ENCODE measurements at places on chromosomes 7 and 10. TPM values are rescaled to one million over a fixed set of nuclear protein-coding genes. Genes with fewer than 3 reads are reported as not detected.

- no peaks in the 10 kb centered on the region for H3K4me1 ChIP-seq
- H3K36me3 ChIP-seq, result no peaks in the 10 kb centered on the region
- no peak for DNase-seq
- H3K27ac ChIP-seq, result no peak overlapping the region
These were observed 441.1 kb upstream of the SEMA3D start for GRCh38 chr7:85627791-85628586.

DNA sequence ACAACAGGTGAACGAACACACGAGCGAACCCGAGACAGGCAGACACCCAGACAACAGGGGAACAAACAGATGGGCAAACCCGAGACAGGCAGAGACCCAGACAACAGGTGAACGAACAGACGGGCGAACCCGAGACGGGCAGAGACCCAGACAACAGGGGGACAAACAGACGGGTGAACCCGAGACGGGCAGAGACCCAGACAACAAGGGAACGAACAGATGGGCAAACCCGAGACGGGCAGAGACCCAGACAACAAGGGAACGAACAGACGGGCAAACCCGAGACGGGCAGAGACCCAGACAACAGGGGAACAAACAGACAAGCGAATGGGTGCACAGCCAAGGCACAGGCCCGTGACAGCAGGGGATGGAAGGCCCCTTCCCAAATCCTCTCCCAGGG, 264.7 kb downstream of the ELFN1 start:
- H3K27me3 ChIP-seq, result no peaks in the 10 kb centered on the region
- H3K4me1 ChIP-seq, result no peaks in the 10 kb centered on the region
- H3K36me3 ChIP-seq, result no peaks in the 10 kb centered on the region
- DNase-seq, result no peak

DNA sequence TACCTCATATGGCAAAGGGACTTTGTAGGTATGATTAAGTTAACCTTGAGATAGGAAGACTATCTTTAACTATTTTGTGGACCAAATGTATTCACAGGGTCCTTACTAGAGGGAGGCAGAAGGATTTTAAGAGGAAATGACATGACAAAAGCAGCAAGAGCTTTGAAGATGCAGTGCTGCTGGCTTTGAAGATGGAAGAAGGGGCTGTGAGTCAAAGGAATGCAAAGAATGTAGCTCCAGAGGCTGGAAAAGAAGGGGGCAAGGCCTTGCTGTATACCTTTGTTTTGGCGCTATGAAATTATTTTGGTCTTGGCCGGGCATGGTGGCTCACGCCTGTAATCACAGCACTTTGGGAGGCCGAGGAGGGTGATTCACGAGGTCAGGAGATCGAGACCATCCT, 3.2 kb upstream of the NRBF2 start:
- no peaks in the 10 kb centered on the region for H3K36me3 ChIP-seq
- no peak overlapping the region for H3K27ac ChIP-seq
- no peaks in the 10 kb centered on the region for H3K27me3 ChIP-seq
- no peaks in the 10 kb centered on the region for H3K4me1 ChIP-seq

DNA sequence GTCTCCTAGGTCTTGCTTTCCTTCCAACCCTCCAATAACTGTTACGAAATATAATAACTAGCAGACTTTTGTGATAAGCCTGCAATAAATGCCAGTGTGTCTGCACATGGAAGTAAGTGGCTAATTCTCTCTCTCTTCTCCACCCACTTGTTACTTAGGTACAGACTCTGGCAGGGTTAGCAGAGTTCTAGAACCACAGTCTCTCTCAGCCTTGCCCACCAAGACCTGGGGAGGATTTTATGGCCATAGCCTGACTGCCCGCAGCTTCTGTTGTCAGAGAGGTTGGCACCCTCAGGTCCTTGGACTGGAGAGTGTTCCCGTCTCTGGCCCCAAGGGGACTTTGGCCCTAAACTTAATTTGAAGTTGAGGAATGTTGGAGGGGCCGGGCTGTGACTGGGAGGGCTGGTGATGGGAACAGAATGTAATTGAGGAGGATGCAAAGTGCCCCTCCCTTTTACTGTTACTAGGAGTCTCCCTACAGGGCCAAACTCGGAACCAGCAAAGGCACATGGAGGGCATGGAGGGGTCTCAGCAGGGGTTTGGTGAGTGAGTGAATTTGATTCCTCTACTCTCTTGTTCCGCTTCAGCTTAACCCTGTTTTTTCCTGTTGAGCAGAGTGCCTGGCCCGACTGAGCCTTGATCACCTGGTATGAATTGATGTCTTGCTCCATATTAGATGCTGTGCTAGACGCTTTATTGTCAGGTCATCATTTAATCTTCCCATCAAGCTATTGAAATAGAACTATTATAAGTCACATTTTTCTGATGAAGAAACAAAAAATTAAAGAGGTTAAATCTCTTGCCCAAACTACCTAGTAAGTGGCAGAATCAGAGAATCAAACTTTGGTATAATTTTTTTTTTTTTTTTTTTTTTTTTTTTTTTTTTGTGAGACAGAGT, 37.0 kb upstream of the LCOR start:
- H3K36me3 ChIP-seq, result no peaks in the 10 kb centered on the region
- H3K4me3 ChIP-seq, result no peak overlapping the region
- no peaks in the 10 kb centered on the region for H3K27me3 ChIP-seq
- no peaks in the 10 kb centered on the region for H3K4me1 ChIP-seq
- no peak overlapping the region for H3K27ac ChIP-seq

- DNase-seq, result peak; percentile 67
- peaks cover 2% of the 10 kb centered on the region for H3K27me3 ChIP-seq
- no peaks in the 10 kb centered on the region for H3K36me3 ChIP-seq
- H3K4me3 ChIP-seq, result no peak overlapping the region
These were observed 3.7 kb downstream of the AGR2 start for GRCh38 chr7:16801111-16801542.

- no peak for DNase-seq
- H3K27ac ChIP-seq, result no peak overlapping the region
- H3K36me3 ChIP-seq, result no peaks in the 10 kb centered on the region
- no peak overlapping the region for H3K4me3 ChIP-seq
These were observed 7.2 kb downstream of the TRPV6 start for GRCh38 chr7:142878315-142878714.

DNA sequence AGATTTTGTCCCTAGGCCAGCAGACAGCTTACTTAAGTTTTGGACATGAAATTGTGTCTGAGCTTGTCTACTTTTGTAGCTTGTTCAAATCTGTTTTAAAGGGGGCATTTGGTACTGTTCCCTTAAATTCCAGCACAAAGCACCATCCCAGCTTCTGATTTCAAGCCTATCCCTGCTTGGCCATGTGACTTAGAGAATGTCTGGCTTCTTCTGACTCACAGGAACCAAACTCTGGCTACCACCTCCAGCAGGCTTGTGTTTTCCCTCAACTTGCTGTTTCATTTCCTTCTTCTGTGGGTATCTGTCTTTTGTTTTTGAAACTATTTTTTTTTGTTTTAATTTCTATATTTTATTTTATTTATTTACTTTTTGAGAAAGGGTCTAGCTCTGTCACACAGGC, 97.9 kb upstream of the FZD8 start:
- H3K36me3 ChIP-seq, result no peaks in the 10 kb centered on the region
- no peaks in the 10 kb centered on the region for H3K27me3 ChIP-seq
- H3K4me3 ChIP-seq, result no peak overlapping the region

GRCh38 chr10:17880601-17881000, 71.1 kb upstream of the SLC39A12 start:
- no peak overlapping the region for H3K4me3 ChIP-seq
- DNase-seq, result no peak
- no peak overlapping the region for H3K27ac ChIP-seq
- no peaks in the 10 kb centered on the region for H3K4me1 ChIP-seq

GRCh38 chr10:22170582-22170981, 47.2 kb downstream of the EBLN1 start:
- no peak overlapping the region for H3K27ac ChIP-seq
- no peak overlapping the region for H3K4me3 ChIP-seq
- DNase-seq, result no peak
- no peaks in the 10 kb centered on the region for H3K27me3 ChIP-seq
- no peaks in the 10 kb centered on the region for H3K36me3 ChIP-seq

- H3K27ac ChIP-seq, result no peak overlapping the region
- H3K27me3 ChIP-seq, result no peaks in the 10 kb centered on the region
- H3K4me1 ChIP-seq, result peaks cover 16% of the 10 kb centered on the region
- no peaks in the 10 kb centered on the region for H3K36me3 ChIP-seq
These were observed 30.7 kb upstream of the HSPA12A start for GRCh38 chr10:116772909-116773705.

- no peaks in the 10 kb centered on the region for H3K27me3 ChIP-seq
- peaks cover 14% of the 10 kb centered on the region for H3K4me1 ChIP-seq
- H3K27ac ChIP-seq, result no peak overlapping the region
- H3K4me3 ChIP-seq, result no peak overlapping the region
- H3K36me3 ChIP-seq, result no peaks in the 10 kb centered on the region
- DNase-seq, result peak; percentile 67
These were observed 222.5 kb downstream of the AHR start for GRCh38 chr7:17520941-17521340.

DNA sequence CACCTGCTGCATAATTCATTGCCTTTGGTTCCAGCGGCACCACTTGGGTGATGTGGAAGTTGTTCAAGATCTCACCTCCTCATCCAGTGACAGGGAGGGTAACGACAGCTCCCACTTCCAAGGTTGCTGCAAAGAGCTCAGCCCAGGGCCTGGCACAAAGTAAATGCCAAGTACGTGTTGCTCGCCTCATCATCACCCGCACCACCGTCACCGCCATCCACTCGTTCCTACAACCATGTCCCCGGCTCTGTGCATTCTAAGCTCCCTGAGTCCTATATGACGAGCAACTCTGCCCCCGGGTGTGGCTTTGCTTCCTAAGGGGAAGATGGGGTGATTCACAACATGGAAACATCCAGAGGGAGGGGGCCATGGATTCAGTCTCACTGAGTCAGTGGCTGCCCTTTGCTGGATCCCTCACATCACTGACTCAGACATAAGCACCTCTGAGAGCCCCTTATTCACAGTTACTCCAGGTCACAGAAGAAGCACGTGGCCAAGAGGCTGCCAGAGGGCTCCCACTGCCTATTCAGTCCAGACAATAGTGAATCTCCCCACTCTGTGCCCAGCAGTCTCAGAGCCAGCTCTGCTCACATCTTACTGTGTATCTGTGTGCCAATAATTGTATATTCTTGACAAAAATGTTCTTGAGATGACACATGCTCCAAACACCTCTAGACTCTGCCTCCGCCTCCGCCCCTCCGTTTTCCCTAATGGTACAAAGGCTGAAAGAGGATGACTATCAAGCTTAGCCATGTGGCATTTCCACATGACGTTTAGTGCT, 159.1 kb downstream of the GFRA1 start:
- no peaks in the 10 kb centered on the region for H3K36me3 ChIP-seq
- DNase-seq, result peak; percentile 25
- H3K27ac ChIP-seq, result no peak overlapping the region
- H3K4me3 ChIP-seq, result no peak overlapping the region

DNA sequence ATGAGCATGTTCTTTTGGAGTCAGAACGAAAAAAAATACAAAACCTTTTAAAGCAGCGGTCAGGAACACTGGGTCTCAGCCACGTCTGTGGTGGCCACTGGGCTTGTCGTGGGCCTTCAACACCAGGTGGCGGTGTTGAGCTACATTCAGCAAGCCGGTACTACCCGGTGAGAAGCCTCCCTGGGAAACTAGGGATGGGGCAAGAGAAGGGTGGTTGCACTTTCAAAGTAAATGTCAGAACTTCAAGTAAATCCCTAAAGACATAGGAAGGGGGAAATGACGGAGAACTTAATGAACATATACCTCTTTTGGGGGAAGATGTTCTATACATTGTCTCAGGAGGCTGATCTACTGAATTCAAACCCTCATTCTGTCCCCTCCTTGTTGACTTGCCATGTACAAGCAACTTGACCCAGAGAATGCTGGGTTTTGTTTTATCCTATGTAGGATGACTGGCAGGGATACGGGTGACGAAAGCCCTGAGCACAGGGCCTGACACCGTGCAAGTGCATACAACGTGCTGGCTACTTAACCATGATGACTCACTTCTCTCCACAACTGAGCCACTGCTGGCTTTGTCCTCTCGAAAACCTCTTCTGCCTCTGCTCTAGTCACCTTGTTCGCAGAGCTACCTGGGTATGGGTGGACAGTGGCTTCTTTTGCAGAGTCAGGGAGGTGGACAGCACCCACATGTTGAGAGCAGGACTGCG, 49.0 kb upstream of the BAMBI start:
- H3K4me3 ChIP-seq, result no peak overlapping the region
- H3K27ac ChIP-seq, result no peak overlapping the region
- no peaks in the 10 kb centered on the region for H3K36me3 ChIP-seq
- H3K27me3 ChIP-seq, result no peaks in the 10 kb centered on the region
- H3K4me1 ChIP-seq, result peaks cover 5% of the 10 kb centered on the region

- H3K4me3 ChIP-seq, result no peak overlapping the region
- peaks cover 10% of the 10 kb centered on the region for H3K4me1 ChIP-seq
- H3K27me3 ChIP-seq, result no peaks in the 10 kb centered on the region
- DNase-seq, result no peak
- H3K36me3 ChIP-seq, result no peaks in the 10 kb centered on the region
- peak overlapping the region; percentile 66 for H3K27ac ChIP-seq
These were observed 115.9 kb downstream of the ADCY1 start for GRCh38 chr7:45689797-45690761.

- H3K27ac ChIP-seq, result no peak overlapping the region
- peaks cover 2% of the 10 kb centered on the region for H3K36me3 ChIP-seq
- H3K27me3 ChIP-seq, result no peaks in the 10 kb centered on the region
- H3K4me3 ChIP-seq, result no peak overlapping the region
- no peak for DNase-seq
These were observed 564.6 kb downstream of the KCNMA1 start for GRCh38 chr10:77072836-77073662.

DNA sequence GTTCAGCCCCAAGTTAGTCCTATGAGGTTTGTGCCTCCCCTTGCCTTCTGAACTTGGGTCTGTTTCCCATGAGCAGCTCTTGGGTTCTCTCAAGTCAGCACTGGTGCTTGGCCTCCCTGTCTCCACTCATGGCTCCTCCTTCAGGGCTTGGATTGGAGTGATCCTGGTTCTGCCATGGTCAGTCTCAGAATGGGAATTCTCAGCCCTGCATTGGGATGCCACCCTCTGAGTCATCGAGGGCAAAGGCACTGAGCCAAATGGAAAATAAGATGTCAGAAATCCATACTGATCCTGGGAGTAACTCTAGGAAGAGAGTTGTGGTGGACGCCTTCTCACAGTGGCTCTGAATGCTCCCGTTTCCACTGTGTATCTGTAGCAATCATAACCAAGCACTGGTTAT, 233.4 kb upstream of the HABP2 start:
- H3K36me3 ChIP-seq, result no peaks in the 10 kb centered on the region
- H3K4me3 ChIP-seq, result no peak overlapping the region
- no peak overlapping the region for H3K27ac ChIP-seq
- H3K27me3 ChIP-seq, result no peaks in the 10 kb centered on the region

GRCh38 chr10:77925410-77925794, 1.2 kb downstream of the DLG5 start:
- H3K4me3 ChIP-seq, result peak overlapping the region; percentile 89
- peak; percentile 51 for DNase-seq
- peak overlapping the region; percentile 65 for H3K27ac ChIP-seq
- H3K36me3 ChIP-seq, result no peaks in the 10 kb centered on the region

- H3K4me1 ChIP-seq, result no peaks in the 10 kb centered on the region
- H3K36me3 ChIP-seq, result no peaks in the 10 kb centered on the region
- H3K27ac ChIP-seq, result no peak overlapping the region
These were observed 1.9 kb upstream of the MALRD1 start for GRCh38 chr10:19046679-19047078.

The MRC1 gene
- total RNA-seq, result not detected

The VSTM4 gene
- total RNA-seq, result 4.4 TPM

The UNCX gene
- total RNA-seq, result not detected

The AMZ1 gene
- 0.33 TPM for total RNA-seq

The EPO gene
- not detected for total RNA-seq

The CYP3A4 gene
- total RNA-seq, result not detected

The CALML3 gene
- not detected for total RNA-seq

The TMEM225B gene
- 1.2 TPM for total RNA-seq

The HOXA5 gene
- 22.1 TPM for total RNA-seq

The CLCN1 gene
- total RNA-seq, result under 0.01 TPM

The COL17A1 gene
- total RNA-seq, result under 0.01 TPM

The POM121 gene
- total RNA-seq, result 4.8 TPM

Data from fibroblast of lung (primary cell).